ENCODE measurements at places on chromosomes 11 and 22.

DNA sequence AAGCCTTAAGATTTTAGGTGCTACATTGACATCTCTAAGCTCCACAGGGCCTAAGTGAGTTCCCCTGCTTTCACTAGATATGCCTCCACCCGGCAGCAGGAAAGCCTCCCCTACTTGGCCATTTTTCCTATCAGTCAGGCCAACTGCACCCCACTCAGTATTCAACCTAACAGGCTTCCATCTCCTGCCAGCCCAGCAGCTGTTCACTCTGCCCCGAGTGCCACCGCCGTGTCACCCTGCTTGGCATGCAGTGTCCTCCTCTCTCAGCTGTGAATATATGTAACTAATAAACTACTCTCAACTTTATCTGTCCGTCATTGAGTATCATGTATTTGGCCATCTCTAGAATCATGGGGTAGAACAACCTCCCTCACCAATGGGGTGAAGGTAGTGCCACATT lies 9.0 kb upstream of the OR6M1 start:
- no peak for DNase-seq

DNA sequence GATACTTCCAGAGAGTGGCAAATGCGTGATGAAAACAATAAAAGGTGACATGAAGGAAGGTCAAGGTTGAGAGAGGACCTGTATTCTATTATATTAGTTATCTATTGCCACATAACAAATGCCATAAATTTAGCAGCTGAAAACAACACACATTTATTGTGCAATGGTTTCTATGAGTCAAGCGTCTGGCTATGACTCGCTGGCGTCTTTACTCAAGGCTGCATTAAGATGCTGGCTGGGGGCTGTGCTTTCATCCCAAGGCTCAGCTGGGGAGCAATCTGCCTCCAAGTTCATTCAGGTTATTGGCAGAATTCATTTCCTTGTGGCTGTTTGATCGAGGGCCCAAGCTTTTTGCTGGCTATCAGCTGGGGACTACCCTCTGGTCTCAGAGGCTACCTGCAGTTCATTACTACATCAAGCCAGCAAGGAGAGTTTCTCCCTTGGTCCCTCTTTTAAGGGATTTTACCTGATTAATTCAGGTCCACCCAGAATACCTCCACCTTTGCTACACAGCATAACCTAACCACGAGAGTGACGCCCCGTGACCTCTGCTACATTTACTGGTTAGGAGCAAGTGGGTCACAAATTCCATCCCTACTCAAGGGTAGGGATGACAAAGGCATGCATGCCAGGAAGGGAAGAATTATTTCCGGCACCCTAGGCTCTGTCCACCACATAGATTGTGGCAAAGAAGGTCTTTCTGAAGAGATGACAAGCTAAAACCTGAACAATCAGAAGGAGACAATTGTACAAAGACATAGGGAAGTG lies 549.1 kb downstream of the MN1 start:
- peak; percentile 9 for DNase-seq

DNA sequence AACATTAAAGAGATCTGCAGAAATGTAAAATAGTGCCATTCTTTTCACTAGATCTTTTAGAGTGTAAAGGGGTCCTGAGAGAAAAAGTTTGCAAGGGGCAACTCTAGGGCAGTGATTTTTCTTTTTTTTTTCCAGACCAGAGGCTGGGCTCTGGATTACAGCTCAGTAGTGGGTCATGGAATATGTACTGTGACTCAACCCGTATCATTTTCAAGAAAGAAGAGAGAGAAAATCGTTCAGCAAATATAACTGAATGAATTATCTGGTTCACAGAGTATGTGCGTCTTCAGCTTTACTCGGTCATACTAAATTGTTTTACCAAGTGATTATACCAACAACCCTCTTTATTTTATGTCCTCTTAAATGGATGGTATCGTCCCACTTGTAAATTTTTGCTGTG lies 3.8 kb downstream of the CEP57 start:
- DNase-seq, result no peak

DNA sequence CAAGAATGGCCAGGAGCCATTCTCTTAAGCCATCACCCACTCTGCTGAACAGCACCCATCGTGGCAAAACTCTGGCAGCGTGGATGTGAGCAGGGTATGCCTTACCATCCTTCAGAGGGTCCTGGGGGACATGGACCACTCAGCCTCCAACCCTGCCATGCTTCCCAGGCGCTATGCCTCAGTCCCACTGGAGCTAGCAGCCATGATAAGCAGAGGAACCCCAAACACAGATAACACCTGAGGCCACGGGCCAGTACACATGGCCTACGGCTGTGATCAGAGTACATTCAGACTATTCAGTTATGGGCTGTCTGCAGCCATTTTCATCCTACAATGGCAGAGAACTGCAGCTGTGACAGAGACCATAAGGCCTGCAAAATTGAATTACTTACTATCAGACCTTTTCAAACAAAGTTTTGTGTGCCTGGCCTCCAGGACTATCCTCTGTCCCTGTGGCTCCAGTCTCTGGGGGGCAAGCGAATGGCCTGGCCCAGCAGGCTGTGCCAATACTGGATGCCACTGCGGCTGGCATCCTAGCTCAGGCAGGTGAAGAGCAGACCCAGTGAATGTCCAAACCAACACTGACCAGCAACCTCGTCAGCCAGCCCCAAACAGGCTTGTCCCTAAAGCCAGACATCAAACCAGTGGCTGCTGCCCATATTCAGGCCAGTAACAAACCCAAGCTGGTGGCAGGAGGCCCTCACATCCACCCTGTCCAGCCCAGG lies 6.9 kb downstream of the ARVCF start:
- DNase-seq, result no peak

- DNase-seq, result no peak
These were observed 133.0 kb downstream of the ATG16L2 start for GRCh38 chr11:72947229-72947628.

- no peak for DNase-seq
These were observed 199.0 kb downstream of the TENM4 start for GRCh38 chr11:79241852-79242241.

GRCh38 chr22:29821291-29822016 lies 16.6 kb downstream of the ASCC2 start:
- DNase-seq, result no peak

DNA sequence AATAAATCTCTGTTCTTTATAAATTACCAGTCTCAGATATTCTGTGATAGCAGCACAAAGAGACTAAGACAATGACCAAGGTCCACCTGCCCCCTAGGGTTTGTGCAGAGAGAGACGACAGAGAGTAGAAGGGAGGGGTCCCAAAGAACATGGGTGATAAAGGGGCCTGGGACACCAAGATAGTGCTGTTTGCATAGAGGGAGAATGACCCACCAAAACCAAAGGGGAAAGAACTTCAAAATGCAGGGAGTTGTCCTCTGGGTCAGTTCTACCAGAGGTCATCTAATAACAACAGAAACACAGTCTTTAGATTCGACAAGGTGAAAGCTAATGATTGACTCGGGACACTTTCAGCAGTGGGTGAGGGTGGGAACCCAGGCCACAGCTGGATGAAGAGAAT lies 23.7 kb downstream of the FAM227A start:
- no peak for DNase-seq

DNA sequence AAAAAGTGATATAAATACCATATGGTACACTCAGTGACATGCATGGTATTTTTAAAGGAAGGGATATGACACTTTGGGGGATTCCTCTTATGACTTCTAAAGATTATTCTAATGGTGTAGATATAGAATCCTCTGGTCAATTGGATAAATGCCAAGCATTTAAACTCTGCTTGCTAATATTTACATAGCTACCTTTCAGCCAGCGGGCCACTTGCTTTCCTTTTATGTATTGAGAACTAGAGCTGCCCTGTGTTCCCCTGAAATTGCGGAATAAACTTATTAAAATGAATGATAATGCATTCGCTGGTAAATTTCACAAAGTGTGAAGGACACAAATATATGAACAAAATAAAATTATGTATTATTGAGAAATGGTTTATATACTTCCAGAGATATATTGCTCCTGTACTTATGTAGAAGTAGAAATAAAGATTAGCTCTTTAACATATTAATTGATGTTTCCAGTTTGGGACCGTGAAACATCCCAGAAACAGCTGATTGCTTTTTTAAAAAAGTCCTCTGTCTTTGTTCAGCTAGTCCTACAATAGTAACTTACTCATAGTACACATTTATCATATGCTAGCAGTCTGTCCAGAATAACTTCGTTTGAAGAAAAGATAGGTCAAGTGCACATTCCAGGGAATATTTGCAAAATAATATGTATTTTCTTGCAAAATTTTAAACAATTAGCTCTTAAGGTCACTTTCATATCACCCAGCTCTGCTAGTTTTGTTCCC lies 40.1 kb upstream of the CARD18 start:
- DNase-seq, result no peak

DNA sequence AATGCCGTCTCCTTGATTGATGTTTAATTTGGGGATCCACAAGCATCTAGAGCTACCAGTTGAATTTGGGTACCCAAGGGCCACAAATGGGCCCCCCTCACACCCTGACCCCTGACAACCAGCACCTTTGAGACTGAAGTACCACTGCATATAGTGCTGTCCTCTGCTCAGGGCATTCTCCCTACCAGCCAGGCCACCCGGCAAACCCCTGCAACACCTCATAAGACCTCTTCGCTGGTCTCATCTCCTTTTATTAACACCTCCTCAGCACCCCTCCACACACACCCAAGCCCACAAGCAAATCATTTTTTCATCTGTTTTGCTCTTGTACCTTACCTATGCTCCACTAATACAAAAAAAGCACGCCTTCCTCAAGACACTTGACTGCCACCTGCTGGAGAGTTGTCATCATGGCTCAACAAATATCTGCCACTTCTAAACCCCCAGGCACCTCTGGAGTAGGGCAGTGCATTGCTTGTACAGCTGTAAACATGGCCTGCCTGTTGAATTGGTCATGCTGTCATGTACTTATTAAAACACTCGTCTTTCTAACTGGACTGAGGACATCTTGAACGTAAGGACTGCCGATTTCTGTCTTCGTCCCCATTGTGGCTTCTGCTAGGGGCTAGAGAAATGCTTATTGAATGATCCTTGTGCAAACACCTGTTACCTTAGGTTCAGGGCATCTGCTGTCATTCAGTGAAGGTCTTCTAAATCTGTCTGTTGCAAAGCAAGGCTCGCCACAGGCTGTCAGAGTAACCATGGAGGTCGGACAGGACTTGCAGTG lies 66.5 kb downstream of the BMAL1 start:
- DNase-seq, result peak; percentile 74

DNA sequence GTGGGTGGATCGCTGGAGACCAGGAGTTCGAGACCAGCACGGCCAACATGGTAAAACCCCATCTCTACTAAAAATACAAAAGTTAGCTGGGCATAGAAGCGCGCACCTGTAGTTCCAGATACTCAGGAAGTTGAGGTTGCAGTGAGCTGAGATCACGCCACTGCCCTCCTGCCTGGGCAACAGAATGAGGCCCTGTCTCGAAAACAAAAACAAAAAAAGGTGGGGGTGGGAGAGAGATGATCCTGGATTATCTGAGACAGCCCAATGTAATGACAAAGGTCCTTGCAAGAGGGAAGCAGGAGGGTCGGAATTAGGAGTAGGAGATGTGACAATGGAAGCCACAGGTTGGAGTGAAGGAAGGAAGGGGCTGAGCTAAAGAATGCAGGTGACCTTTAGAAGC lies 87.6 kb upstream of the APOA1 start:
- peak; percentile 60 for DNase-seq

- DNase-seq, result no peak
These were observed 747 bp downstream of the NXF1 start for GRCh38 chr11:62804310-62805075.

DNA sequence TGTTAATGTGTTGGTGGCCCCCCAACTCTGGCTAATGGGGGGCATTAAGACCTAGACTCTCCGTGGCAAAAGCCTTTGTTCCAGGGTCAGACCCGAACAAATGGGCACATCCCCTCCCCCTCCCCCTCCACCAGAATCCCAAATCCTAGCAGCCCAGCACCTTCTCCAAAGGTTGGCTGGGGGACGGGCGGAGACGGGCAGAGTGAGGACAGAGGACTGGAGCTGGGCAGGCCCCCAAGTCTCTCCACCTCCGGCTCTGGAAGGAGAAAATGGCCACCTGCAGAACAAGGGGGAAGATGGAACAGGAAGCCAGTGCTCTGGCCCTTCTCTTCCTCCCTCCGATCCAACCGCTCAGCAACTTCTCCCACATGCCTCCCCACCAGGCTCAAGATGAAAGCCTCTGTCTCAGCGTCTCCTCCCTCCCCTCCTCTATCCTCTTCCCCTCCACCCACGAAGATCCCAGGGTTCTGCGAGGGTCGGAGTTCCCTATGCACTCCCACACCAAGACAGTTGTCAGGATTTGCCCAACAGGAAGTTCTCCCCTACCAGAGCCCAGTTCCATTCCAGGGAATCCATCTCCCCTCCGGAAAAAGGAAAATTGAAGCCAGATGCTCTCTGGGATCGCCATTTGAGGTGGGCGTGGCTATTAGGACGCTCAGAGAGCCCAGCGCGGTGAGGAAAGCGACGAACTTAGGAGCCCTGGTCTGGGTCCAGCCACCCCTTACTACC lies 20.1 kb downstream of the ADA2 start:
- DNase-seq, result no peak

- peak; percentile 68 for DNase-seq
These were observed 3.8 kb downstream of the CD81 start for GRCh38 chr11:2380807-2381350.

DNA sequence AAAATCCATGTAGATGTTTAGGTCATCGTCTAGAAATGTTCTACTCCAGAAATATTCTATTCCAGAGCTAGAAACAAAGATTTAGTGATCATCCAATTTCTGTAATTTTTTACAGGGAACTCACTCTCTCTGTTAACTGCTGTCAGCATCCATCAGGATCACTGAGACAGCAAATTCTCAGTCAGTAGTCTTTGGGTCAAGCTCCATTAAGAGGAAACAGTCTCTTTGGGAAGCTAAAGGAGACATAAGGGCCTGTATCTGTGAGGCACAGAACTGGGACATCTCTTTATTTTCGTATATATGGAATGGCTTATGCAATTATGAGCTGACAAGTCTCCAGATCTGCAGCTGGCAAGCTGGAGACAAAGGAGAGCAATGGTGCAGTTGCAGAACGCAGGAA lies 48.3 kb downstream of the PIK3C2A start:
- no peak for DNase-seq

DNA sequence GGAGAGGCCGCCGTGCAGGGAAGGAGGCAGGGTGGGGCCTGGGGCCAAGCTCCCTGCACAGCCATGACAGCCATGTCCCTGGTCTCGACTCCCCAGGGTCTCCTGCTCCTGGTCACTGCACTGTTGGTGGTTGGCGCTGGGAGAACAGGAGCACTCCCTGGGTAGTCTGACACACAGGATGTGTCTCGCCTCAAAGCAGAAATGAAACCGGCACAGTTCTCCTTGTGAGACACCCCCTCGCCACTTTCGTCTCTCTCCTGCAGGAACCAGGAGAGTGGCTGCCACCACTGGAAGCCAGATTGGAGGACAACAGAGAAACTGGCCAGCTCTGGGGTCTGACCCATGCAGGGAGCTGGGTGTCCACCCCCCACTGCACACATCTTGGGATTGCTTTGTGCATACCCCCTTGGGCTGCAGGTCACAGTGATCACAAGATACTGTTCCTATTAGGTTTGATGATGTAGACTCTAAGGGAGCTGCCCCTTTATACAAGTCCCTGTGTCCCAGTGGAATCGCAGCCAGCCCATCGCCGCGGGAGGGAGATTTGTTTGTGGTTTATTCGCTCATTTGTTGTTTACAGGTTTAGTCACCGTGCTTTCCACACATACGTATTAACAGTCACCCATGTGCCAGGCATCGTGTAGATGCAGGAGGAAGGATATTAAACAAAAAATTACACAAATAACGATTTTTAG lies 27.0 kb upstream of the YWHAH start:
- peak; percentile 48 for DNase-seq

Data from CD4-positive, alpha-beta T cell treated with Interleukin-1 beta for 1 hour (primary cell).